Activated CD4-positive, alpha-beta memory T cell treated with anti-CD3 and anti-CD28 coated beads, Interleukin-2, amount 10 ng/mL, durations not matched to agents 7 days and 5 days (primary cell): ENCODE measurements at places on chromosomes 3 and 15. TPM values are rescaled to one million over a fixed set of nuclear protein-coding genes. Genes with fewer than 3 reads are reported as not detected.

The OIP5 gene
- 15.2 TPM for total RNA-seq

The MEGF11 gene
- not detected for total RNA-seq

The GOLGA8R gene
- 4.2 TPM for total RNA-seq

The DUOX1 gene
- not detected for total RNA-seq

The IGSF10 gene
- total RNA-seq = not detected

The CPLX3 gene
- 0.18 TPM for total RNA-seq
